ENCODE measurements at places on chromosomes 16 and 17.

DNA sequence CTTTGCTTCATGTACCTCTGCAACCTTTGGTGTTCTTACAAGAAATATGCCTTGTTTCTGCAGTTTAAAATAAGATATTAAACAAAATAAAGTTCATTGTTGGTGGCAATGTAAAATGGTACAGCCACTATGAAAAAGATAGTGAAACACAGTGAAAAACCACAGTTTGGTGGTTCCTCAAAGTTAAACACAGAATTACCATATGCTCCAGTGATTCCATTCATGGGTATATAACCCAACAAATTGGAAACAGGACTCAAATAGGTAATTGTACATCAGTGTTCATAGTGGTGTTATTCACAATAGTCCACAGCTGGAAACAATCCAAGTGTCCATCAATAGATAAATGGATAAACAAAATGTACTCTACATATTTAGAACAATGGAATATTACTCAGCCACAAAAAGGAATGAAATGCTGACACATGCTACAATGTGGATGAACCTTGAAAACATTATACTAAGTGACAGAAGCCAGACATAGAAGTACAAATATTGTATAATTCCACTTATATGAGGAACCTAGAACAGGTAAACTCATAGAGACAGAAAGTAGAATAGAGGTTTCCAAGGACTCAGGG is 49.2 kb downstream of the CUEDC1 start:
- no peak for DNase-seq

GRCh38 chr16:20829536-20829935 is 23.2 kb downstream of the REXO5 start:
- DNase-seq = no peak

DNA sequence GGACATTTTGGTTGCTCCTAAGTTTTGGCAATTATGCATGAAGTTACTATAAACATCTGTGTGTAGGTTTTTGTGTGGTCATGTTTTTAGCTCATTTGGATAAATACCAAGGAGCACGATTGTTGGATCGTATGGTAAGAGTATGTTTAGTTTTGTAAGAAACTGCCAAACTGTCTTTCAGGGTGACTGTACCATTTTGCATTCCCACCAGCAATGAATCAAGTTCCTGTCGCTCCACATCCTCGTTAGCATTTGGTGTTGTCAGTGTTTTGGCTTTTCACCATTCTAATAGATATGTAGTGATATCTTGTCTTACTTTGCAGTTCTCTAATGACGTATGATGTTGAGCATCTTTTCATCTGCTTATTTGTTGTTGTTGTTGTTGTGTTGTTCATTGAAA is 20.2 kb downstream of the TENT4B start:
- DNase-seq = no peak

DNA sequence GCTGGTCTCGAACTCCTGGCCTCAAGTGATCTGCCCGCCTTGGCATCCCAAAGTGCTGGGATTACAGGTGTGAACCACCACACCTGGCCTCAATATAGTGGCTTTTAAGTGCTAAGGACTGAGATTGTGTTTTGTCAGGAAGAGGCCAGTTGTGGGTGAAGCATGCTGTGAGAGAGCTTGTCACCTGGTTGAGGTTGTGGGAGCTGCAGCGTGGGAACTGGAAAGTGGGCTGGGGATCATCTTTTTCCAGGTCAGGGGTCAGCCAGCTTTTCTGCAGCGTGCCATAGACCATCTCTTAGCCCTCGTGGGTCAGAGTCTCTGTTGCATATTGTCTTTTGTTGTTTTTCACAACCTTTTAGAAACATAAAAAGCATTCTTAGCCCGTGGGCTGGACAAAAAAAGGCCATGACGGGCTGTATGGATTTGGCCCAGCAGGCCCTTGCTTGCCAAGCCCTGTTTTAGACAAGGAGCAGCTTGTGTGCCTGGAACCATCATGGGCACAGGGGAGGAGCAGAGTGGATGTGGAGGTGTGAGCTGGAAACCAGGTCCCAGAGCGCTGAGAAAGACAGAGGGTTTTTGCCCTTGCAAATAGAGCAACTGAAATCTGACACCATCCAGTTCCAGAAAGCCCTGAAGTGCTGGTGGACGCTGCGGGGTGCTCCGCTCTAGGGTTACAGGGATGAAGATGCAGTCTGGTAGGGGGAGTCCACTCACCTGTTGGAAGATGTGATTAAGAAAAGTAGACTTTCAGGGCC is 5.5 kb downstream of the BIRC5 start:
- DNase-seq = no peak

DNA sequence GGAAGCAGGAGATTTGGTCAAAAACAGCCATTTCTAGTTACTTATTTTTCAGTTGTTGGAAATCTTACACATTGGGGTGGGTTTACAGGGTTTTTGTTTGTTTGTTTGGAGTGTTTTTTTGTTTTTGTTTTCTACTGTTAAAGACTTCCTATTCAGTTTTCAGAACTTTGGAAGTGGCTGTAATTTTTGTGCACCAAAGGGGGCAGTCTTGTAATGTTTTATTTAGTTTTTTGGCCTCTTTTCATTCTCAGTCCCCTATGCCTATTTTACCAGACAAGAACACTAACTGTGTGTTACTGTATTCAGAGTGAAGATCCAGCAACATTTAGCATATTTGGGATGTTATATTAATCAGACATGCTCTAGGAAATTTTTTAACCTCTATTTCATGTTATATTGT is 20.6 kb downstream of the TPPP3 start:
- DNase-seq = no peak

DNA sequence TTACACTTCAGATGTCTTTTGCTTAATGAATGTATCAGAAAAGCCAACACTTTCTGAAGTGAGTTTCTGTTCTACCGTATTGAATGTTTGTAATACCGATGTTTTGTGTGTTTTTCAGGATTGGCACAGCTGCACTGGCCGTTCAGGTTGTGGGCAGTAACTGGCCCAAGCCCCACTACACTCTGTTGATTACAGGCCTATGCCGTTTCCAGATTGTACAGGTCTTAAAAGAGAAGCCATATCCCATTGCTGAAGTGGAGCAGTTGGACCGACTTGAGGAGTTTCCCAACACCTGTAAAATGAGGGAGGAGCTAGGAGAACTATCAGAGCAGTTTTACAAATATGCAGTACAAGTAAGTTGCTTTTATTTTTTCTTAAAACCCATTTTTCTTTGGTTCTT is 4.7 kb upstream of the ABCC11 start:
- no peak for DNase-seq

DNA sequence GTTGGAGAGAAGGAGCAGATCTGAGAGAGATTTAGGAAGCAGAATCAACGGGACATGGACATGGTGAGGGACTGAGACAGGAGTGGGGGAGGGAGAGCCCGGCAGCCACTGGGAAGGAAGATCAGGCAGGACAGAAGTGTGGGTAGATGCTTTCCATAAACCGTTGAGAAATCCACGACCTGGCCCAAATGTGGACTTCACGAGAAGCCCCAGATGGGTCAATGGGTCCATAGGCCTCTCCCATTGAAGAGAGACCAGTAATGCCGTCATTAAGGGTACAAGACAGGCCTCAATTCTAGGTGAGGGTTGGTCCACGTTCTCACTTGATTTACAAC is 530 bp upstream of the CCL22 start:
- no peak for DNase-seq

DNA sequence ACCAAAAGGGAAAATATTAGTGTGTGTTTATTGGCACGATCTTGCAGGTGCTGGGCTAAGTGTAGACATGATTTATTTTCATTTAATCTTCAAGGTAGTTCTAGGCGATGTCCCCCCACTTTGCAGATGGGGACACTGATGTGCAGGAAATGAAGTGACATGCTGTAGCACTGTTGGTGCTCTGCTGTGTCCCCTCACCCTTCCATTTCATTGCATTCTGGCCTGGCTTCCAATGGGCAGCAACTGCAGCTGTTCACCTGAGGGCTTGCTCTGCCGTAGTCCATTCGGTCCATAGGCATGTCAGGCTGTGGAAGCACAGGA is 123.9 kb downstream of the PRKCB start:
- no peak for DNase-seq

DNA sequence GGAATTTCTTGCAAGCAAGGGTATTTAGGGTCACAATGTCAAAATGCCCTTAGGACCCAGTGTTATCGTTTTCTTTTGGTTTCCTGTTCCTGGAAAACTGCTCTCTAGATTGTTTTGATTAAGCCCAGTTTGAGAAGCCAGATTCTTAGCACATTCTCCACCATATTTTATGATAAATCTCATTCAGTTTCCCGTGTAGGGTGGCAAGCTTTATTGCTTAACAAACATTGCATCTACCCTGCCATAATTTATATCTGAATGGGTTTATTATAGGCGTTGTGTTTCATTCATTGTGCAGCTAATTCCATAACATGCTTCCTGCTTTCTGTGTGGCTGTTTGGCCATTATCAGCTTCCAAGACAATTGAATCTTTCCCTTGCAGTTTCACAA is 389.1 kb upstream of the DYNLRB2 start:
- no peak for DNase-seq

- DNase-seq = no peak
Measured at GRCh38 chr17:79041041-79041570, 17.1 kb downstream of the C1QTNF1 start.

- DNase-seq = peak; percentile 85
Measured at GRCh38 chr17:19004421-19005136, at the start of gene FAM83G. Gene FAM83G (minus strand): TSS chr17:19004764. CDS start chr17:19004041, 723 bp downstream.

- no peak for DNase-seq
Measured at GRCh38 chr16:50068550-50068949, 2.8 kb downstream of the HEATR3 start.

DNA sequence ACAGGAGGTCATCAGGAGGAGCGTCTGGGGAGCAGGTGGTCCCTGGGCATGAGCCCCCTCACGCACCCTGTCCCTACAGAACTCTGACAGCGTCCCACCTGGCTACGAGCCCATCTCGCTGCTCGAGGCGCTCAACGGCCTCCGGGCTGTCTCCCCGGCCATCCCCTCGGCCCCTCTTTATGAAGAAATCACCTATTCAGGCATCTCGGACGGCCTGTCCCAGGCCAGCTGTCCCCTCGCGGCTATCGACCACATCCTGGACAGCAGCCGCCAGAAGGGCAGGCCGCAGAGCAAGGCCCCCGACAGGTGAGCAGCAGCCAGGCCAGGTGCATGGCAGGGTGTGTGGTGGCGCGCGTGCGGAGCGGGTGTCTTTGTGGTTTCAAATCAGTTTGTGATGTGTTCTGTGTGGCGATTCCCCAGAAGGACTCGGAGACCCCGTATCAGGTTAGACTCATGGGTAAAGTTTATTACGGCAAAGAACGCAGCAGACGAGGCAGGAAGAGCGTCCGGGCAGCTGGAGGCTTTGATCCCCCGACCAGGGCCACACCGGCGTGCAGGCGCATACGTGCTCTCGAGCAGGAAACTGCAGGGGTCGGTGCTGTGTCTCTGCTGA is 11.8 kb upstream of the NUDT16L1 start:
- DNase-seq = no peak

DNA sequence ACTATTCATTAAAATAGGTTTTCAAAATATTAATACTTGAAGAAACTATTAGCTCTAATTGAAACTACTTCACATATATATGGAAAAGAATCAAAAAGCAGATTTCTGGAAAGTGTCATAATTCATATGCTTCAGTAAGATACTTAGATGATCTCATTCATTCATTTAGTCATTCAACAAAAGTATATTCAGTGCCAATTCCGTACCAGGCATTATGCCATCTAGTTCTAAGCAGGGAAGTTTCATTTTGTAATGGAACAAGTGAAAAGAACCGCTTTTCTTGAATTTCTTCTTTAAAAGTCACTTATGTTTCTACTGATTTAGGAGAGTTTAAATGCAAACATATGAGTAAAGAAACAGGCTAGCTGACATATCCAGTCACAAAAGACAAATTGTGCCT is 118.3 kb upstream of the FAM20A start:
- DNase-seq = no peak

GRCh38 chr17:33725675-33726271 is 432.7 kb upstream of the ASIC2 start:
- DNase-seq = peak; percentile 88

DNA sequence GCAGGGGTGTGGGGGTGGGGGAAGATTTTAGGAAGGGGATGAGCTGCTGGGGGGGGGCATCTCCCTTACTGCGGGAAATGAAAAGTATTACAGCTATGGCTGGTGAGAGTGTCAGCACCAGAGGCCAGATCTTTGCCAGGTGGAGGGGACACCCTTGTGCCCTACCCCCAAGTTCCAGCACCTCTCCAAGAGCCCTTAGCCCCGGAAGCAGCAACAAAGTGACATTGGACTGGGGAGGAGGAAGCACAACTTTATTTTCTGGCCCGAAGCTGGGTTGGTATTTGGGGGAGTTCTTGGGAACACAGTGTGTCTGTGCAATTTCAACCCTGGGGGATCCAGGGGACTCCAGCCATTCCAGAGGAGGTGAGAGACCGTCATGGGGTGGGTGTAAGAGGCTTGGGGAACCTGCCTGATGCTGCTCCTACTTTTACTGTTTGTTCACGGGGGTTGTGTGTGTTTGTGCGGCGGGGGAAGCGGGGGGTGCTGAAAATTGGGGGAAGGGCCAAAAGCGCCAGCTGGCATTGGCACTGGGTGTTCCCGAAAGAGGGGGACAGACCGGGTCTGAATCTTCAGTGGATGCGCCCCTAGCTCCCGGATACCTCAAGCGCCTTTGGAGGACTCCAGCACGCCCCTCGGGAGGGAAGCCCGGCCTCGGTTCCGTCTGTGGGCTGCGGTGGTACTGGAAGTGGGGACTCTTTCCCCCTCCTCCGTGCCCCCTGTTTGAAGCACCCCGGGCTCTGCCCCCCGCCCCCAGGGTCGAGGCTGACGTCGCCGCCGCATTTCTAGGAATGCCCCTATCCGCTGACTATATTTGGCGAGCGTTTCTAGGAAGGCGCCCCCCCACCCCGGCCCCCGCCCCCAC is 230.3 kb downstream of the MRTFB start:
- DNase-seq = no peak

GRCh38 chr16:68664297-68664696 is 19.2 kb downstream of the CDH3 start:
- no peak for DNase-seq

- no peak for DNase-seq
Measured at GRCh38 chr16:78288888-78289287, 189.4 kb downstream of the WWOX start.

GRCh38 chr16:12773221-12773620 is 30.5 kb downstream of the CPPED1 start:
- no peak for DNase-seq
